Naive thymus-derived CD8-positive, alpha-beta T cell (primary cell): ENCODE measurements at places on chromosomes 2 and 18. TPM values are rescaled to one million over a fixed set of nuclear protein-coding genes. Genes with fewer than 3 reads are reported as not detected.

Gene MAP4K3
- total RNA-seq: 17.7 TPM

Gene RNF125
- 46.3 TPM for total RNA-seq

DNA sequence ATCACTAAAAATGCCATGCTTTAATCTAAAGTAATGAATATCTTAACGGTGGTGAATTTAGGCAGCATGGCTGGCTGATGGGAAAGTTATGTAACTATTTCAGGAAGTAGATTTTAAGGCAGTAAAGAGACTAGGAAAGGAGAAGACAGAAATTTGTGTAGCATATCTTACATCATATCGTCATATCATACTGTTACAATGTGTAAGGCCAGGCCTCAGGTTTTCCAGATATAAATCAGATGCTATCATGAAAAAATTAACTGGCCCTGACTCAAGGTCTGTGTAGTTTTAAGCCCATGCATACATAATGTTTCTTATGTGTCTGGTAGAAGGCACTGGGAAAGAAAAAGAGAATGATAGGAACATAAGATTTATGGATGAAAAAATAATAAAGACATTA, 8.9 kb upstream of the FAP start:
- DNase-seq: no peak

- DNase-seq: no peak
Observed at GRCh38 chr18:80124131-80124530, 15.1 kb downstream of the ADNP2 start.

DNA sequence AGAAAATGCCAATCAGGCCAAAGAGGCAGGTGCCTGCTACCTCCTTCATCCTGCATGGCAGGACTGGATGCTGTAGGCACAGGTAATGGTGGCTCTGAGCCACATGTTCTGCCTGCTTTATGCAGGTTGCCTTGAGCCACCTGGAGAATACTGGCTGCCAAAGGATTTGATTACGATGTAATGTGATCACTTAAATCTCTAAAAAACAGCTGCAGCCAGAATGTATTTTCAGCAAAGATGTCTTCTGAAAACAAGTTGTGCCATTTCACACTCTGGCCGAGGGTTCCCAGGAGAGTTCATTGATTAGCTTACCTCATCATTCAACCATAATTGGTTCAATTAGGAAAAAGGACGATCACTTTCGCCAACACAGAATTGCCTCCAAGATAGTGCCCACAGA, 17.9 kb upstream of the MSGN1 start:
- no peak for DNase-seq

- DNase-seq: no peak
Observed at GRCh38 chr18:50651334-50651733, 91.4 kb downstream of the MAPK4 start.
